Endothelial cell of umbilical vein (primary cell): ENCODE measurements at places on chromosomes 5 and 9.

DNA sequence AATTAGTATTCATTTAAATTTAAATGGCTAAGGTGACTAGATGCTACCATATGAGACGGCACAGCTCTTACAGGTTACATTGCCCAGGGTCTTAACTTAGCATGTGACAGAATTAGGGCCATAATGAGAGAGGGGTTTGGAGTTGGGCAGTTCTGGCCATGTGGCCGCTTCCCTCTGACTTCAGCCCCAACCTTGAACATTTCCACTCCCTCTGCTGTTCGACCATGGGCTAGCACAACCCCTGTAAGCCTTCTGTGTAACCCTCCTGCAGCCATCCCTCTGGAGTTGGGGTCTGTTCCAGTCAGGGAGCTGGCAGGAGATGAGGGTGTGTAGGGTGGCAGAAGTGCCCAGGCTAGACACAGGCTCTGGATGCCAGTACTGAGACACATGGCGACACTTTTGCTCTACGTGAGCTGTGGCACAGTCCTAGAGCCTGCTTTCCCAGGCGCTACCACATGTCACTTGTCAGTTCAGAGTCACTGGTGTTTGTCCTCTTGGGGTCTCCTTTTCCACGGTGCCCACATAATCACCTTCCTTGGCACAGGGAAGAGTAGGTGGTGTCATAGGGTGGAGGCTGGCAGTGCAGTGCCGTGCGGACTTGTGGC is 128.7 kb upstream of the PITX1 start:
- H3K27me3 ChIP-seq, result peaks cover 22% of the 10 kb centered on the region
- no peak overlapping the region for H3K27ac ChIP-seq
- no peaks in the 10 kb centered on the region for H3K36me3 ChIP-seq

- H3K4me1 ChIP-seq, result no peaks in the 10 kb centered on the region
- H3K27ac ChIP-seq, result no peak overlapping the region
- peaks cover 2% of the 10 kb centered on the region for H3K27me3 ChIP-seq
- DNase-seq, result no peak
- H3K4me3 ChIP-seq, result no peak overlapping the region
Measured at GRCh38 chr9:101375546-101375945, 9.3 kb downstream of the BAAT start.

DNA sequence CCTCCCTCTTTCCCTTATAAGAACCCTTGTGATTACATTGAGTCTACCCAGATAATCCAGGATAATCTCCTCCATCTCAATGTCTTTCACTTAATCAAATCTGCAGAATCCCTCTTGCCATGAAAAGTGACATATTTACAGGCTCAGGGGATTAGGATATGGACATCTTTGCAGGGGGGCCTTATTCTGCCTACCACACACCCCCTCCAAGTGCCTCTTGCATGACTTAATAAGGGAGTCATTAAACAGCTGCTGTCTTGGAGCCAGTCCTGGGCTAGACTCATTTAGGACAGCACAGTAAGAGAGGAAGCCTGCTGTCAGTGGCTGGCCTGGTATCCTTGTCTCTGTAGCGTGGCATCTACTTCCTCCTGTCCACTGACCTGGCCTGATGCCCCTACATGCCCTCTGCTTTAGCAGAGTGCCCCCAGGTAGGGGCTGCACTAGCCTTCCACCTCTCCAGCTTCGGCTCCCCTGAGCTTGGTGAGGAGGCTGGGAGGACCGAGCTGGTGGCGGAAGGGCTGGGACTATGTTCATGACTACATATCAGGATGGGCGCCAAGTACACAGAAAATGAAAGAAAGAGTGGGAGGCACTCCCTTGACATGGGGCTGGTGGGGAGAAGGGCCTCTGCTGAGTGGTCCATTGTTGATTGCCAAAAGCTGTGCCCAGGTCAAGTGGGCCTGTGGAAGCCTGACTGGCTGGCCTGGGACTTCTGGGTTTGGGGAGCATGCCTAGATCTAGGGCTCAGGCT is 17.2 kb downstream of the ENHO start:
- no peaks in the 10 kb centered on the region for H3K4me1 ChIP-seq
- H3K36me3 ChIP-seq, result no peaks in the 10 kb centered on the region
- H3K4me3 ChIP-seq, result no peak overlapping the region

GRCh38 chr5:151078490-151079262 is 2.2 kb downstream of the TNIP1 start:
- H3K36me3 ChIP-seq, result no peaks in the 10 kb centered on the region
- peaks cover 35% of the 10 kb centered on the region for H3K4me1 ChIP-seq
- H3K27ac ChIP-seq, result peak overlapping the region; percentile 94

GRCh38 chr9:92941861-92942260 is 5.5 kb upstream of the FGD3 start:
- no peak for DNase-seq
- no peak overlapping the region for H3K4me3 ChIP-seq
- no peak overlapping the region for H3K27ac ChIP-seq
- no peaks in the 10 kb centered on the region for H3K4me1 ChIP-seq
- peaks cover 5% of the 10 kb centered on the region for H3K27me3 ChIP-seq

DNA sequence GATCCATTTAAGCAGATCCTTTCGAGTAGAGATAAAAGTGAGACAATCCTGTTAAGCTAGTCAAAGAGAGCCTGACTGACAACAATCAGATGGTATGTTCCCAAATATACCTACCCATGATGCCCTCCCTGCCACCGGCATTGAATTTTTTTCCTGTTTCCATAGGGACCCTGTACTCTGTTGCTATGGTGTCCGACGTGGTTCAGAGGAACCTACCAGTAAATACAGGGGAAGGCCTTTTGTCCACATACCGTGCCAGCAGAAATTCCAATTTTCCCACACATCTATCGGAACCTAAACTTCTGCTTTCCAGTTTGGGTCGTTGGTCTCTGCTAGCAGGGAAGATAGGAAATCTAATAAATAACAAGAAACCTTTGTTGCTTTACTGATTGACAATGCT is 64.7 kb downstream of the MEGF10 start:
- no peak overlapping the region for H3K27ac ChIP-seq
- H3K36me3 ChIP-seq, result no peaks in the 10 kb centered on the region
- no peak for DNase-seq
- no peak overlapping the region for H3K4me3 ChIP-seq
- H3K4me1 ChIP-seq, result peaks cover 8% of the 10 kb centered on the region
- H3K27me3 ChIP-seq, result peaks cover 8% of the 10 kb centered on the region

GRCh38 chr5:65102371-65102975 is 333.7 kb downstream of the CWC27 start:
- H3K4me3 ChIP-seq, result no peak overlapping the region
- peak overlapping the region; percentile 63 for H3K27ac ChIP-seq
- no peaks in the 10 kb centered on the region for H3K27me3 ChIP-seq
- H3K36me3 ChIP-seq, result no peaks in the 10 kb centered on the region
- peaks cover 13% of the 10 kb centered on the region for H3K4me1 ChIP-seq
- DNase-seq, result peak; percentile 62

DNA sequence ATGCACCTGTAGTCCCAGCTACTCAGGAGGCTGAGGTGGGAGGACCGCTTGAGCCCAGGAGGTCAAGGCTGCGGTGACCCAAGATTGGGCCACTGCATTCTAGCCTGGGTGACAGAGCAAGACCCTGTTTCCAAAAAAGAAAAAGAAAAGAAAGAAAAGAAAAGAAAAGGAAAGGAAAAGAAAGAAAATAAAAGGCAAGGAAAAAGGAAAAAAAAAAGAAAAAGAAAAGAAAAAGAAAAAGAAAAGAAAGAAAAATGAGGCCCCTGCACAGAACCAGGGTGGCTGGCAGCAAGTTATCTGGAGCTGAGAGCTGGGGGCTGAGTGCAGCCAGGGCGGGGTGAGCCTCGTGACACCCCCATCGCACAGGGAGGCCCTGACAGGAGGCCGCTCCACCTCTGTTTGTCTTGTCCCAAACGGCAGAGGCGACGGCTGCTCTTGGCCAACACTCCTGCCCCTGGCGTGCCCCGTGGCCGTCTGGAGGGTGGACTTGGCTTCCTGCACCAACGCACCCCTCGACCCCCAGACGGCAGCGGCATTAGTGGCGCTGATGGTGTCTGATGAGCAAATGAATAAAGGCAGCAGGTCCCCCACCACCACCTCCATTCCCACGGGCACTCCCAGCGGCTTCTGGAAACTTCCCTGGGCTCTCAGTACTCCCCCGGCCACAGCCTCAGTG is 16.7 kb downstream of the EXD3 start:
- no peaks in the 10 kb centered on the region for H3K36me3 ChIP-seq
- peak overlapping the region; percentile 17 for H3K4me3 ChIP-seq
- H3K27me3 ChIP-seq, result no peaks in the 10 kb centered on the region
- DNase-seq, result no peak

GRCh38 chr5:90557871-90558270 is 726 bp upstream of the ADGRV1 start:
- peaks cover 44% of the 10 kb centered on the region for H3K27me3 ChIP-seq
- no peak overlapping the region for H3K4me3 ChIP-seq
- H3K27ac ChIP-seq, result no peak overlapping the region
- no peaks in the 10 kb centered on the region for H3K4me1 ChIP-seq

DNA sequence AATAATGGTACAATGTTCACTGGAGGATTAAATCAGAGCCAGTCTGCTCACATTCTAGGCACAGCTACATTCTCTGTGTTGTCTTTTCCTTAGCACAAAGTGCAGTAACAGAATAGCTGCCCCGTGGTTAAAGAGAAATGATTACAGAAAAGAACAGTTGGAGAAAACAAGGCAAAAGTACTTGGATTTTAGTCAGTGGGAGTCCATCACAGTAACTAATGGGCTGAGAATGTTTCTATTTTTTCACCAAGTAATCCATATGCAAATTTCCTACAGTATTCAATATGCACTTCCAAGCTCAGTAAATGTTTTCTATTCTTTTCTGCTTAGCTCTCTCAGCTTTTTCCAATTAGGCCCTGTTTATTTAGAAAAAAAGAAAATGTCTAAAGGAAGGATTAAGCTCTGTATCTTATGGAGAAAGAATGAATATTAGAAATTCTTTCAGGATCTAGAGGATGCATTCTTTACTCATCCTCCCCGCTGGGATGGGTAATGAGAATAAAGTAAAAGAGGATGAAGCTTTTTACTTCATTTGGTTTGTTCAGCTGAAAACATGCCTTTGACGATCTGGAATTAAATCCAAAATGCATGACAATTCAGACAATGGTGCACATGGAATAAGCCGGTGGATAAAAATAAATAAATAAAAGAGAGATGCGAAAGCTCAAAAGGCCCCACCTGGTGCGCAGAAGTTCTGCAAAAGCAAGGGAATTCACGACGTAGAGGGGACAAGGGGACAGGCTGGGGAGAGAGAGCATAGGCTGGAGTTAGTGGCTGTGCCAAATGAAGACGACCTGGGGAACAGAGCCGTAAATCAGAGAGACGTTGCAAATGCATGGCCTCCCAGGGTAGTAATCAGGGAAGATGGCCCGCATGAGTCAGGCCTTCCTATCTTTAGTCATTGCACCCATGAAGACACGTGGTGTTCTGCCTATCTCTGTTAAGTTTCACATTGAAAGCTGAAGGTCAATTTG is 345.2 kb downstream of the GLIS3 start:
- H3K36me3 ChIP-seq, result no peaks in the 10 kb centered on the region
- H3K4me1 ChIP-seq, result no peaks in the 10 kb centered on the region
- no peak for DNase-seq
- H3K4me3 ChIP-seq, result no peak overlapping the region
- no peaks in the 10 kb centered on the region for H3K27me3 ChIP-seq
- no peak overlapping the region for H3K27ac ChIP-seq

DNA sequence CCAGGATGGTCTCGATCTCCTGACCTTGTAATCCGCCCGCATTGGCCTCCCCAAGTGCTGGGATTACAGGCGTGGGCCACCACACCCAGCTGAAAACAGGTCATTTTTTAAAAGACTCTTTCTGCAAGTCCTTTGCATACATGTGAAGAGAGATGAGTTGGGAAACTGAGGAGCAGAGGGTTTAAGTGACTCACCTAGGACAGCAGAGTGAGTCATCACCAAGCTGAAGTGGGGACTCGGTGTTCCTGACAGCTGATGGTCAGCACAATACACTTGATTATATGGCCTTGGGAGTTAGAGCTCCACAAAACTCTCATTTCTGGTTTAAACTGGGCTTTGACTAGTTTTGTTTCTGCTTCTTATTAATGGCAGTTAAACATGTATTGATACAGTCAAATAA is 38.1 kb upstream of the SSBP2 start:
- no peaks in the 10 kb centered on the region for H3K4me1 ChIP-seq
- no peaks in the 10 kb centered on the region for H3K27me3 ChIP-seq
- no peak overlapping the region for H3K27ac ChIP-seq
- H3K4me3 ChIP-seq, result no peak overlapping the region
- peak; percentile 2 for DNase-seq
- no peaks in the 10 kb centered on the region for H3K36me3 ChIP-seq

- H3K27ac ChIP-seq, result no peak overlapping the region
- no peak for DNase-seq
- H3K4me3 ChIP-seq, result no peak overlapping the region
- H3K27me3 ChIP-seq, result no peaks in the 10 kb centered on the region
- H3K4me1 ChIP-seq, result no peaks in the 10 kb centered on the region
Measured at GRCh38 chr5:158234323-158235158, 375.6 kb upstream of the CLINT1 start.

DNA sequence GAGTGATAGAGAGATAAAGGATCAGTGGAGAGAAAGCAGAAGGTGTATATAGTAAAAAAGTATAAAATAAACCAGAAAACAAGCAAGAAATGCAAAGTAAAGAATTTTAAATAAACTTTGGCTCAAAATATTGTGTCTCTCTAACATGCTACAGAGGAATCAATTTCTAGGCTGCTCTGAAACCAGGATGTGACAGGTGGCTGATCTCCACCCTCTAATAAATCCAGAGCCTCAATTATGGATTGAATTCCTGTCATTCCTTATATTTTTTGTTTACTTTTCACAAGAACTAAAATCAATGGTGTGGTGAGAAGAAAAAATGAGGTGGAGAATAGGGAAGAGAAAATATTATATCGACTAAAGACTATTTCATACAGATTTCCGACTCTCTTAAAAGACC is 965.1 kb upstream of the SEMA6A start:
- H3K4me3 ChIP-seq, result no peak overlapping the region
- no peaks in the 10 kb centered on the region for H3K27me3 ChIP-seq
- no peaks in the 10 kb centered on the region for H3K36me3 ChIP-seq
- no peak for DNase-seq

GRCh38 chr5:105730982-105731381 is 1939.8 kb downstream of the EFNA5 start:
- peak; percentile 1 for DNase-seq
- no peaks in the 10 kb centered on the region for H3K27me3 ChIP-seq
- H3K27ac ChIP-seq, result no peak overlapping the region
- H3K36me3 ChIP-seq, result no peaks in the 10 kb centered on the region

DNA sequence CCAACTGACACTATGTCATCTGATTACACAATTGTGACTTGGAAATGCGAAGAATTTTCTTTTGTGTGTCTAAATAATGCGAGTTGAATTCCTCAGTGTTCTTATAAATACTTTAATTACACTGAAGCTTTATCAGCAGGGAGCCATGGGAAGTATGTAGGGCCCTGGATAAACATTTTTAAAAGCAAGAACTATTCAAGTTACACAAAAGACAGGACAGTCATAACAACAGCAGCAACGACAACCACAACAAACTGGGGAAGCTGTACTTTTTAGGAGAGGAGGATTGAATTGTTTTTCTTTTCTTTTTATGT is 250.3 kb upstream of the ZNF608 start:
- H3K36me3 ChIP-seq, result no peaks in the 10 kb centered on the region
- H3K27ac ChIP-seq, result no peak overlapping the region
- no peak overlapping the region for H3K4me3 ChIP-seq
- DNase-seq, result peak; percentile 68
- no peaks in the 10 kb centered on the region for H3K27me3 ChIP-seq
- H3K4me1 ChIP-seq, result peaks cover 8% of the 10 kb centered on the region
